ENCODE measurements at places on chromosomes 16 and 17. TPM values are rescaled to one million over a fixed set of nuclear protein-coding genes. Genes with fewer than 3 reads are reported as not detected.

- no peak for DNase-seq
Observed at GRCh38 chr16:7303660-7304200, 28.9 kb upstream of the RBFOX1 start.

DNA sequence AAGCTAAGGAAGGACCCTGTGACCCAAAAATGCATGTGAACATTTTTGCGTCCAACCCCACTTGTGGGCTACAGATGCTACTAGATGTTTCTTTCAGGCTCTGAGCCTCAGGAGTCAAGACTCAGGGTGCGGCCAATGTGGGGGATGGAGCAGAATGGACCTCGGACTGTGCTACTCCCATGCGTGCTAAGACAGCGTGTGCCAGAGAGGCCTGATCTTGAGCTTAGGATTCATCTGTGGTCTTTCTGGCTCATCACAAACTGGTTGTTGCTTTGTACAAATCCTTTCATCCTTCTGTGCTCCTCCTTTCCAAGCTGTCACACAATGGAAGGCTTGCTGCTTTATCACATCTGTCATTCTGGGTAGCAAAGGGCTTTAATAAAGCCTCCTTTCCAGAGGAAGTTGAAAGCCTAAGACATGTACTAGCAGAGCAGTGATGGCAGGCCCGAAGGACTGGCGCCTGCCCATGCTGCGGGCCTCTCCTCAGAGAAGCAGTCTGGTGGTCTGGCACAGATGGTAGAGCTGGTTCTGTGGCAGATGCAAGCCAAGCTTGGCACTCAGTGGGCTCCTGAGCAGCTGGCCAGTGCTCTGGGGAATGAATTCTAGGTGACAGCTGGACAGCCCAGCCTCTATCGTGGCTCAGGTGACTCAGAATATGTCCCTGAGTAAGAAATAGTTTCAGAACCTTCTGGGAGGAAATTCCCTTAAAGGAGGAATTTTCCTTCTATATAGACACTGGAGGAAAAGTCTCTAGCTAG is 27.8 kb downstream of the COG4 start:
- DNase-seq = no peak

GRCh38 chr16:78142788-78143187 is 43.3 kb downstream of the WWOX start:
- peak; percentile 64 for DNase-seq

DNA sequence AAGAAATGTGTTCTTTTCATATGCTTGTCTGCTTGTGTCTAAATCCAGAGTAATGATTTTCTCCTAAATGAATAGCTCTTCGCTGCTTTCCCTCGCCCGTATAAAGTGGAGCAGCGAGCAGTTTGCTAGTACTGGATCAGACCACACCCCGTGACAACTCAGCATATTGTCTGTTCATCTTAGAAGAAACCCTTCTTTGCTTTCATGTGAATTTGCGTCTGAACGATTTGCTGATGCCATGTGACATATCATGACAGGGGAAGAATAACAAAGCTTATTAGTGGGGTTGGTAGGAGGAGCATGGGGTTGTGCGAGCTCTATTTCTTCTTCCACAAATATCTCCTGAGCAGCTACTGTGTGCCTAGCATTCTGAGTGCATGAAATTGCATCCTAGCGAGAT is 44.1 kb upstream of the CACNG4 start:
- DNase-seq = no peak

DNA sequence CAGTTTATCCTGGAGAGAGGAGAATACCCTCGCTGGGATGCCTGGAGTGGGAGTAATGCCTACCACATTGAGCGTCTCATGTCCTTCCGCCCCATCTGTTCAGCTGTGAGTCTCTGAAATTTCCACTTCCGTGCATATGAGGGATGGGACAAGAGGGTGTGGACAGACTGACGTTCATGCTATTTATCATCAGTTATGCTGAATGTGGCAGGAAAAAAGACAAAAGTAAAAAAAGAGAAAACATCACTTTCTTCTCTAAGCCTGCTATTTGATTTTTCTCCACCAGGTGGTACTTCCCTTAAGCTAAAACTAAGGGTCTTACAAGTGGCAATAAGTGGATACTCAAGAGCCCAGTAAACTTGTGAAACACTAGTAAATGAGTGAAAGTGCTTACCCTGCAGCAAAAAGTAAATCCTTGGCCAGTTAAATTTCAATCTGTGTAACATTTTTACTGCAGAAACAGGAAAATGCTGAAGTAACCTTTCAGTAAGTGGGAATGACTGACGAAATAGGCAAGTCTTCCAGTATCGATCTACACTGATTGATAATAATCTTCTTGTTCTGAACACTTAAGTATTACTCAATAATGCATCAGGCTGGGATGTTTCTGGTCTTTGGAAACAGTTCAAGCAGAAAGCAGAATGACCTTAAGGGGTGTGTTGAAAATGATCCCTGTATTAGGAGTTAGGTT is 5.6 kb downstream of the CRYBA1 start:
- DNase-seq = peak; percentile 70

GRCh38 chr17:14856176-14856575 is 408.9 kb downstream of the PMP22 start:
- no peak for DNase-seq

- DNase-seq = no peak
Observed at GRCh38 chr17:10336393-10336792, 36.4 kb downstream of the MYH13 start.

PLEKHH3 gene
- 24.6 TPM for total RNA-seq

OR1A1 gene
- not detected for total RNA-seq

P4HB gene
- 633 TPM for total RNA-seq
